Type B pancreatic cell (in vitro differentiated cells): ENCODE measurements at places on chromosomes 6 and 20. TPM values are rescaled to one million over a fixed set of nuclear protein-coding genes. Genes with fewer than 3 reads are reported as not detected.

- peaks cover 18% of the 10 kb centered on the region for H3K4me1 ChIP-seq
- no peaks in the 10 kb centered on the region for H3K36me3 ChIP-seq
- H3K27ac ChIP-seq, result no peak overlapping the region
- peaks cover 8% of the 10 kb centered on the region for H3K27me3 ChIP-seq
- H3K4me3 ChIP-seq, result no peak overlapping the region
Measured at GRCh38 chr20:42483730-42484303, 705.9 kb downstream of the PTPRT start.

- peaks cover 11% of the 10 kb centered on the region for H3K36me3 ChIP-seq
- H3K27me3 ChIP-seq, result no peaks in the 10 kb centered on the region
- no peak for DNase-seq
Measured at GRCh38 chr6:116387374-116387773, 16.6 kb downstream of the DSE start.

DEFB125 gene
- not detected in 2 replicates for total RNA-seq

GRCh38 chr6:43817192-43817591 lies 47.2 kb downstream of the VEGFA start:
- H3K27me3 ChIP-seq, result no peaks in the 10 kb centered on the region
- peaks cover 36% of the 10 kb centered on the region for H3K4me1 ChIP-seq
- DNase-seq, result no peak
- no peak overlapping the region for H3K27ac ChIP-seq
- no peaks in the 10 kb centered on the region for H3K36me3 ChIP-seq

GRCh38 chr6:160971171-160971570 lies 20.4 kb upstream of the MAP3K4 start:
- peaks cover 34% of the 10 kb centered on the region for H3K4me1 ChIP-seq
- no peaks in the 10 kb centered on the region for H3K27me3 ChIP-seq
- DNase-seq, result no peak

LY6G6F gene
- not detected in 2 replicates for total RNA-seq

HSD17B8 gene
- 13.9 and 15.7 TPM in 2 replicates for total RNA-seq

DNA sequence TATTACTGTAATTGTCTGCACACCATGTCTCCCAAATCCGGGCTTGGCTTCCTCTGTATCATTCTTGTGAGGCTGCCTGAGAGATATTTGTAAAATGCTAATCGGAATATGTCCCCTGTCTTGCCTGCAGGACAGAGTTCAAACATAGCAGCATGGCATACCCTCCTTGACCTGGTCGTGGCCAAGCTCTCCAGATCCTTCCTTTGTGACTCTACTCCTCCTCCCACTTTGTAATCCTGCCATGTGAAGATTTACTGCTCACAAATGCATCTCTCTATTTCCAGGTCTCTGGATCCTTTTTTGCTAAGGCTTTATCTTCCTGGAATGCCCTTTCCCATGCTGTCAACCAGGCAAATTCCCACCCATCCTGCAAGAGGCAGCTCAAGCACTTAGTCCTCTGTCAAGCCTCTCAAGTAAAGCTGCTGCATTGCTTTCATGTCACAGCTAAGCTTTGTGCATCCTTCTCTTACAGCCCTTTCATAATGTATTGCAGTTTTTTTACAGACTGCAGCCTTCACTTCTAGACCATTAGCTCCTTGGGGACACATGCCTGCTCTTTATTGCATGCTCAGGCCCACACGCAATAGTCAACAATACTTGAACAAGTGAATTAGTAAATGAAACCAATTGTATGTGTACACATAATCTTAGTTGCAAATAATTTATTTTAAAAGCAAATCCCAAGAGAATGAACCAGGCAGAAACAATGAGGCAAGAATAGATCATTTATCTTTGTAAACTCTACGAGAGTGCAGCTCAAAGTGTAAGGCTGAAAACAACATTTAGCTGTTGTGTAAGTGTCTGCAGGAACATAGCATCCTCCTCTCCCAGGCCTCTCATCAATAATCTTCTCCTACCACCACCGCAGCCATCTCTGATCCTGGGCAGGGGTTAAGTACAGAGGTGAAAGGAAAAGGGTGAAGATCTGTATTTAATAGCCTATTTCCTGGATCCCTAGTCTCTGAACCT lies 45.8 kb downstream of the HIVEP2 start:
- no peak overlapping the region for H3K4me3 ChIP-seq
- H3K36me3 ChIP-seq, result no peaks in the 10 kb centered on the region
- DNase-seq, result no peak
- H3K27ac ChIP-seq, result no peak overlapping the region

BEND6 gene
- total RNA-seq, result 1.3 and 2.7 TPM in 2 replicates

NKX2-2 gene
- total RNA-seq, result 6.0 and 15.4 TPM in 2 replicates
